GOT3 (cell line): ENCODE measurements at places on chromosomes 16 and 17.

GRCh38 chr16:58158725-58159124 lies 29.5 kb upstream of the CFAP20 start:
- no peak for DNase-seq

GRCh38 chr16:49924078-49924477 lies 68.2 kb upstream of the ZNF423 start:
- no peak for DNase-seq

GRCh38 chr16:47359478-47359877 lies 101.4 kb downstream of the ITFG1 start:
- no peak for DNase-seq

- no peak for DNase-seq
These were observed 4.6 kb upstream of the ATP2A1 start for GRCh38 chr16:28873543-28874201.

- no peak for DNase-seq
These were observed 1367.6 kb upstream of the CDH8 start for GRCh38 chr16:63403792-63404191.

DNA sequence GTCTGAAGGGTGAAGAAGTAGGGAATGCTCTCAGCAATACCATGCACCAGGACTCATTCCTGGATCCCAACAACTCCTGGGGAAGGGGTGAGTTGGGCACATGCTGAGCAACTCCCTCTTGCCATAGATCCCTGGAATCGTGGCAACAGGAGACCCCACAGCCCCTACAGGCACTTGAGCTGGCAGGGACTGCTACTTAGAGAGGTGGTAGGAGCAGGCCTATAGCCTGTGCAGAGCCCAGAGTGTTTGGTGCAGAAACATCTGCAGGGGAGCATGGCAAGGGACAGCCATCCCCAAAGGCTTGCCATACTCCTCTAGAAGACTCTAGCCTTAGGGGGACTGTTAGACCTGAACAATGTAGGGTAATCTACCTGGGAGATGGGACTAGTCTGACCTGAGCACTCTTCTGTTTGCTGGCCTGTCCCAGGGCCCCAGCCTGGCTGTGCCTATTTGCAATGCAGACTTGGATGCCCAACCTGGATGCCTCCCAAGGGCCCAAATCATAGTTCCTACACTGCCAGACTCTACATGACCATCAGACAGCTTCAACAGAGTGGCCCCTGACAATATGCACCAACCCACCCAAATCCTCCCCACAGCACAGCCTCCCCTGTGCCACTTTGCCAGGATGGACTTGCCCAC lies 568.6 kb upstream of the KIF2B start:
- DNase-seq: no peak

- no peak for DNase-seq
These were observed 2.5 kb downstream of the KRTAP9-6 start for GRCh38 chr17:41267711-41268110.

DNA sequence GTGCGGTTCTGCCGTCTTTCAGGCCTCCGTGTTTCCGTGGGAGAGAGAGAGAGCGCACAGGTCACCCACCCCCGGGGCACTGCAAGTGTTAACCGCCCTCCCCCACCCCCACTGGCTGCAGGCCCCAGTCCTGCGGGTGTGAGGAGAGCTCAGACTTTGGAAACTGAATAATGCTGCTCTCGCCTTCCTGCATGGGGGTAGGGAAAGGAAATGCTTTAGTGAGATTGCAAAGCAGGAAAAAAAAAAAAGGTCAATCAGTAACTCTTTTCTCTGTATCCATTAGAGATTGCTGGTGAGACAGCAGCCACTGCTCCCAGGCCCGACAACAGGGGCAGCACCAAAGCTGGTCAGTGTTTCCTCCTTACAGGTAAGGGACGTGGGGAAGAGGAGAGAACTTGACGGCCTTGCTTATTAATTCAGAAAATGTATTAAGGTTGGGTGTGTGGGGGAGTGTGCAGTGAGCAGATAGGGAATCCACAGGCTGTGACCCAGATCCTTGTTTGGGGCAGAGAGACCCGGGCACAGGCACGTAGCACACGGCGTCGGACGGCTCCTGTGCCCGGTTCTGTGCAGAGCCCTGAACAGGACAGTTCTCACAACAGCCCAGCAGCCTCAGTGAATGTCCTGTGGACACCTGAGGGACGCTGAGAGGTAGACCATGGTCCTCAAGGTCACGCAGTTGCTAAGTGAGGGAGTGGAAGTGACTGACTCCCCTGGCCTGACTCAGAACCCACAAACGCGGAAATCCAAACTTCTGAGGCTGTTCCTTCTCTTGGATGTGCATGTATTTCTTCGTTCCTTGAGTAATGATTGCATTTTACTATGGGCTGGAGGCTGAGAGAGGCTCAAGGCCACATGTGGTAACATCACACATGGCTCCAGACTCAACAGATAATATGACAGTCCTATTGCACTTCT lies 156.5 kb downstream of the FOXL1 start:
- DNase-seq: no peak

DNA sequence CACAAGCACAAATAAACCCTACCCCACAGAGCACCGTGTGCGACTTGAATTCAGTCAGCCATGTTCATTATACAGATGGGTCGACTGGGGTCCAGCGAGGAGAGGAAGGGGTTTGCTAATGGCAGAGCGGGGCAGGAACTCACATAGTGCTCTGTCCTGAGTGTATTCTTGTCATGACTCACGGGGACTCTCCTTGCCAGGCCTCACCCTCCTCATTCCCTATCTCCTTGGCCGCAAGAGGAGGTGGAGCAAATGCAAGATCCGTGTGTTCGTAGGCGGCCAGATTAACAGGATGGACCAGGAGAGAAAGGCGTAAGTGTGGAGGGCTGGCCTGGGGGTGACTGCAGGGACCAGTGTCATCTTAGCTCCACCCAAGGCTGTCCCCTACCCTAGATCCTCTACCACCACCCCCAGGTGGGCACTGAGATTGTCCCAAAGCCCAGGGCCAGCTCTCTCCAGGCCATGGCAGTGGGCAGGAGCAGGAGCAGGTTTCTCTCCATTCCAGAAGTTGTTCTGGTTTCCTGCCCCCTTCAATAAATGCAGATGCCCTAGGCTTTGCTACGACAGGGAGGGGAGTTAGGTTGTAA lies 29.4 kb downstream of the SLC12A3 start:
- DNase-seq: no peak

DNA sequence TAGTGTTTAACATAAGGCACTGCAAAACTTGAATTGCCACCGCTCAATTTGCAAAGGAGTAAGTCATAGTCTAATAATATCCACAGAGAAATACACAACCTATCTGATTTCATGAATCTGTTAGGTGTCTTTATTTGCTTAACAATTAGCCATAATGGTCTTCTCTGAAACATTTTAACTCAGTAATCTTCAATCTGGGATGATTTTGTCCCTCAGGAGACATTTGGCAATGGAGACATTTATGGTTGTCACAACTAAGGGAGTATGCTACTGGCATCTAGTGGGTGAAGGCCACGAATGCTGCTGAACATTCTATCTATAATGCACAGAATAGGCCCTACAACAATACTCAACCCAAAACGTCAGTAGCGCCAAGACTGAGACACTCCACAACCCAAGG lies 4.3 kb downstream of the UBE2G1 start:
- DNase-seq: no peak

DNA sequence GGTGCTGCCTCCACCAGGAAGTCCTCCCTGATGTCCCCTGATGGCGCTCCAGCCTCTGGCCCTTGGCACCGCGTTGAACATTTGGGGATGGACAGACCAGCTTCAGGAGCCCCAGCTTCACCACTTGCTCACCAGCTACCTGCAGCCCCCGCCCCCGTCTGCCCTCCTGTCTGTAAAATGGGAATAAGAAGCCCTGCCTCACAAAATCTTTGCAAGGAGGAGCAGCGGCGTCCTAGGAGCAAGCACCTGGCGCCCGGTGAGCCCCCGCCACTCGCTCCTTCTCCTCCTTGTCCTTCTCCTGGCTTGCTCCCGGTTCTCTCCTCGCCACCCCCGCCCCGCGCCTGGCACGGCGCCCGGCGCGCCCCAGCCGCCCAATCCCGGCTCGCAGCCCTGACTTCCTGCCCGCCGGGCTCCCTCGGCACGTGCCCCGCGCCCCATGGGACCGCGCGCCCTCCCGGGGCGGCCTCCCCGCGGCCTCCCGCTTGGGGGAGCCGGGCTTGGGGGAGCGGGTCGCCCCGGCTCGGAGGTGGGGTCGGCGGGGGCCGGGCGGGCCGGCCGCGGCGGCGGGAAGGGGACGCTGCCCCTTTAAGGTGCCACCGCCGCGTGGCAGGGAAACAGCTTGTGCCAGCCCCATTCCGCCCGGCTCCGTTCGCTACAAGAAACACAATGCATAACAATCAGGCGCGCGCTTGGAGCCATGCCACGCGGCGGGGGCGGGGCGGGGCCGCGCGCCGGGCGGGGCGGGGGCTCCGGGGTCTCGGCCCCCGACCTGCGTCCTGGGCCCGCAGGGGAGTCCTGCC lies 9.1 kb upstream of the PPP1R1B start:
- DNase-seq: peak; percentile 22

GRCh38 chr16:12699161-12699560 lies 104.5 kb downstream of the CPPED1 start:
- DNase-seq: no peak

DNA sequence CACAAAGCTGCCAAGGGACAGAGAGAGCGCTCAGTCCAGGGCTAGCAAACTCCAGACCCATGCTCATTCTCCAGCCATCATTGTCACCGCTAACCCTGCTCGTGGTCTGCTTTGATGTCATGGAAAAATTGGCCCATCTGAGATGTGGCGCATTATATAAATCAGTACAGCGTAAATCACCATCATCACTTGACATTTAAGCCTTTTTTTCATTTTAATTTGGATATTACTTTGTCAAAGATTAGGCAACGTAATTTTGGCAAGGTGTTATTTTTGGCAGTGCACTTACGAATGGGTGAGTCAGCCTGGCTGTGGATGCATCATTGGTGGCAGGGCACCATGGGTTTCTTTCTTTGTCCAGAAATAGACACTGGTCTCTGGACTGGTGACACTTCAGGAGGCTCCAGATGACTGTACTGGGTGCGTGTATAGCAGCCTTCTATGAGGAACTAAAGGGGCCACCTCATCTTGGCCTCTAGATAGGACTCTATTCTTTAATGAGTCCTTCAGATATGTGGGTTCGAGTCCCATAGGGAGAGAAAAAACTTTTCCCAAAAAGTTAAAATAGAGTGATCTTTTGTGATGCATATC lies 166.3 kb downstream of the MSI2 start:
- no peak for DNase-seq

DNA sequence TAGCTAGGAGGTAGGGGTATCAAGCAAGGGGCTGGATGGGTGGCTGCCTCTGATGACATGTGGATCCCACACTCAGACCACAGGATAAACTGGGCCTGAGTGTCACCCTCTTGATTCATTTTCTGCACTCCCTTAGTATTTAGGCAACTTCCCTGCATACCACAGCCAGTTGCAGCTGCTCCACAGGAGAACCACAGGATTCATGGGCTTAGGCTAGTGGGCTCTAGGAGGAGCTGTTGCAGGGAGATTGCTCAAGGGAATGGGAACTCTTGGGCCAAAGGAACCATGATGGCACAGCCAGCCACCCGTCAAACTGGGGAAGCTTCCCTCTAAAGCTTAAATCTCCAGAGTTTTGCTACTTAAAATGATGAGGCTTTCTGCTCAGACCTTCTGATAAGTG lies 269.7 kb upstream of the ASIC2 start:
- no peak for DNase-seq

DNA sequence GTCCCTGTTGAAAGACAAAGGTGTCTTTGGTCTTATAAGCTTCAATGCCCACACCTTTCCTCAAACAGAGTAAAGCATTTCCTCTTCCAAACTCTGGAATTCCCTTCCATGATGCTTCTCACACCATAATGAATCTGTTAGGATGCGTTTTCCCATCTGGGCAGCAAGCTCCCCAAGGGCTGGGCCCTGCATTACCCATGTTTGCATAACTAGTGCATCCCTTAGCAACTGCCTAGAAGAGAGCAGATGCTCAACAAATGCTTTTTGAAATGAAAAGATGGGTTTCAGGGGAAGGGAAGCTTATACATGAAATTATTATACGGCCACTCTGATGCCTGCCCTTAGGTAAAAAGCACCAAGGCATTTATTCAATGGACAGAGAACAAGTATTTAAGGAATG lies 124.5 kb upstream of the CCL2 start:
- no peak for DNase-seq

DNA sequence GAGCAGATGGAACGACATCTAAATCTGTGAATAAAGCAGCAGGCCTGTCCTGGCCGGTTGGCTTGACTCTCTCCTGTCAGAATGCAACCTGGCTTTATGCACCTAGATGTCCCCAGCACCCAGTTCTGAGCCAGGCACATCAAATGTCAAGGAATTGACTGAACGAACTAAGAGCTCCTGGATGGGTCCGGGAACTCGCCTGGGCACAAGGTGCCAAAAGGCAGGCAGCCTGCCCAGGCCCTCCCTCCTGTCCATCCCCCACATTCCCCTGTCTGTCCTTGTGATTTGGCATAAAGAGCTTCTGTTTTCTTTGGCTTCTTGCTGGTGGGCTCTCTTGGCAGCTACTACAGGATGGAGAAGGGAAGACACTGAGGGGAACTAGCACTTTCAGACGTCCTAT lies 4.1 kb upstream of the RSAD1 start:
- DNase-seq: no peak

- no peak for DNase-seq
These were observed 10.2 kb downstream of the DPEP1 start for GRCh38 chr16:89623511-89624261.
